T1000 (cell line): ENCODE measurements at places on chromosomes 5 and 9.

DNA sequence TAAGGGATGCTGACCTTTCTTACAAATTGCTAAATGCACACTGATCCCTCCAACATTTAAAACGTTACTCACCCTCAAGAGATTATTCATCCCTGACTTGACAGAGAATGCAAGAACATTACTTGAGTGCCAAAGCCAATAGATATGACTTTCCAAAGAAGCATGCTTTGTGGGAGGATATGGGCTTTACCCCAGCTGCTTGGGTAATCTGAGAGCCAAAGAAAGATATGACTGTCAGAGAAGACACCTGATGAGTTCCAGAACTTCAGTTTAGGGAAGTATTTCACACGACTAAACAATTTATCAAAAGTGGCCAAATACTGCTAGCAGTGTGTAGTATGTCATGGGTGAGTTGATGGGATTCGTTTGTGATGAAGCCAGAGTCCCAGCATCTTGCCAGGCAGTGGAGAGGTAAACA, 7.4 kb upstream of the SPDL1 start:
- no peak for DNase-seq

- DNase-seq: no peak
Measured at GRCh38 chr9:79432485-79432884, 139.3 kb upstream of the TLE4 start.

DNA sequence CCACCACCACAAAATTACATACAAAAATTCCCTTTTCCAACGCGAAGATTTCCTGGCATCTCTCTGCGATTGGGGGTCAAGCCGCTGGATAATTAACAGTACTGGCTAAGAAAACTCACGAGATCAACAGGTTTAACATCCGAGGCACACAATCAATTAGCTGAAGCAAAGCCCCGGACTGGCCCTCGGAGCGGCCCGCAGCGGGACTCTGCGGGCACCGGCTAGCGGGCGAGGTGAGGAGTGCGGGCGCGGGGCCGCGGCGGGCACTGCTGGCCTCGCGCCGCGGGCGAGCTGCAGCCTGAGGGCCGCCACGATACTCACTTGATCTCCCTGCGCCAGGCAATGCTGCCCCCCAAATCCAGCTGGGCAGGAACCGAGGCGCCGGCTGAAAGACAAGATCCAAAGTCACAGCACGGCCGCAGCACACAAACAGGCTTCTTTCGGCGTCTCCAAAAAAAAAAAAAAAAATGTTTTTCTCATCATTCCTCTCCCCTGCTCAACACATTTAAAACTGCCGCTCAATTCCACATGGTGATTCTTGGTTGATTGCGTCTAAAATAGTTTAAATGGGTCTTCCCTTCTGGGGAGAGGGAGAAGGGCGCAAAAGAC, 210.2 kb downstream of the MEF2C start:
- no peak for DNase-seq

DNA sequence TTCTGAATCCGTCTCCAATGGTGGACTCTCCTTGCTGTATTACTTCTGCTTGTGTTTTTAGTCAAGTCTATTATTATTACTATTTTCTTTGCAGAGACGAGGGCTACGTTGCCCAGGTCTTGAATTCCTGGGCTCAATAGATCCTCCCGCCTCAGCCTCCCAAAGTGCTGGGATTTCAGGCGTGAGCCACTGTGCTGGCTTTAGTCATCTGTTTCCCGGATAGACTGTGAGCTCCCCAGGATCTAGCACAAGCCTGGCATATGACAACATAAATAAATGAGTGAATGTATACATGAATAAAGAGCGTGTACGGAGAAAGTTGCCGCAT, 439 bp upstream of the DDX46 start:
- no peak for DNase-seq

- no peak for DNase-seq
Measured at GRCh38 chr9:37927132-37927531, 23.2 kb upstream of the SLC25A51 start.

DNA sequence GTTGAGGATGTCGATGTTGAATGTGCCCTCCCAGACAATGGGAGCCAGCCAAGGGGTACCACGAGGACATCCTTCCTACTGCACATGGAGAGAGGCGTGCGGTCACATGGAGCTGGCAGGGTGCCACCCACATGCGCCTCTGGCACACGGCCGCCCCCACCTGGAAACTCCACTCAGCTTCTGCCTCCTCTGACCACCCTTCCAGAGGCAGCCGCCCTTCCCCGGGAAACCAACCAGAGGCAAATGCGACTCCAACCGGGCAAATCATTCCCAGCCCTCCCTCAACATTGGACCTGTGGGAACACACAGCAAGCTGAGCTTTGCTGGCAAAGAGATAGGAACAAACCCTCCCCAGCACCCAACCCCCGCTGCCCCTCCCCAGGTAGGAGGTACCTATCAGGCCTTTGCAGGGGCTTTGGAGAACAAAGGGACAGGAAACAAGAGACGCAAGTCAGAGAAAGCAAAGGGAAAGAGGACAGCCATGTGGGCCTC, 17.5 kb downstream of the ABO start:
- DNase-seq: no peak

GRCh38 chr5:15932066-15932465, 247.5 kb downstream of the MARCHF11 start:
- no peak for DNase-seq

GRCh38 chr9:70590315-70590677, 175.8 kb upstream of the KLF9 start:
- DNase-seq: no peak

GRCh38 chr9:13865869-13866268, 448.1 kb downstream of the NFIB start:
- no peak for DNase-seq

DNA sequence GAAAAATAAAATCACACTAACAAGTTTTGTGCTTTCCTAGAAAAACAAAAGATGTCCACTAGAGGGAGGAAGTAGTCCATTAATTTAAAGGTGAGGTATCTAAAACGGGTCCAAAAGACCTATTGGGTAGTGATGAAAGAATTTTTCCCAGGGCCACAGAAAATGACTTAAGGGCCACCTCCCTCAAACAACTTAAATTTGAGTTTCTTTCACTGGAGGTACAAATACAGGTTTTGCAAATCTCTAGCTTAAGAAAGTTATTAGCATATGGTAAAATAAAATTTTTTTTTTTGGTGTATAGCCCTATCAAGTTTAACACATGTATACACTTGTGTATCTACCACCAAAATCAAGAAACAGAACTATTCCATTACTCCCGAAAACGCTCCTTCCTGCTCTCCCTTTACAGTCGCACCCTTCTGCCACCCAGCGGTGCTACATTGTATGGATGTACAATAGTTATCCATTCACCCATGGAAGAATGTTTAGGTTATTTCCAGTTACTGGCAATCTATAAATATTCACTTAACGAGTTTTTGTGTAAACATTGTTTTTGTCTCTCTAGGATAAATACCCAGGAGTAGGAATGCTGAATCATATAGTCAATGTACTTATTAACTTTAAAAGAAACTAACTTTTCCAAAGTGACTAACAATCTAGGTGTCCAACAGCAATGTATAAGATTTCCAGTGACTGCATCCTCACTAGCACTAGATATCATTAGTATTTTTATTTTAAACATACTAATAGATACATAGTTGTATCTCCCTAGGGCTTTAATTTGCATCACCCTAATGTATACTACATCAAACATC, 21.9 kb downstream of the DEPDC1B start:
- no peak for DNase-seq

DNA sequence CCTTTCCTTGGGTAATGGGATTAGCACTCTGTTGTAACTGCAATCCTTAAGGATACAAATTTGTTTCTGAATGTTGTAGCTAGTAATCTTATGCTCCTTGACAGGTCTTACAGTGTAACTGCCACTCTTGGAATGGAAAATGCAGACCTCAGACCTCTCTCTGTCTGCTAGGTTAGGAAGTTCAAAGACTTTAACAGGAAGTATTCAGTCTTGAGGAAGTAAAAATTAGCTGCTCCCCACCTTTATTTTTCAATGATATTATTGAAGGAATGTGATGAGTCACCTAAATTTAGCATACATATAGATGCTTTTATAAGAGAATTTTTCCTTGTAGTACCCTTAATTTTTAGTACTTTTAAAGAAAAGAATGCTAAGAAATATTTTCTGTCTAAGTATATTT, 71.5 kb downstream of the PAM start:
- no peak for DNase-seq

DNA sequence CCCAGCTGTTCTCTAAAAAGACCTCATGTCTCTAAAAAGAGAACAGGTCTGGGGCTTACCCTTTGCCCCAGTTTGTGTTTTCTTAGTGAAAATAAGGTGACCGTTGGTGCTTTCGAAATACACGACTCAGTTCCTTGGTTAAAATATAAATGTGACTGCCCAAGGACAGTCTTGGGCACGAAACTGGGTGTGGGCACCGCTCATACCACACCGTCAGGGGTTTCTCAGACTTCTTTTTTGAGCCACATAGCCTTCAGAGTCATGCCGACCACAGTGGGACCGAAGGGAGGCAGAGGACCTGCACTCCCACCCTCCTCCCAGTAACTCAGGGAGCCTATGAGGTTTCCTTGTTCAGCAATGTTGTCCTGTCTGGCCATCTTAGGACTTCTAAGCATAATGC, 6.5 kb downstream of the SNX18 start:
- DNase-seq: no peak

DNA sequence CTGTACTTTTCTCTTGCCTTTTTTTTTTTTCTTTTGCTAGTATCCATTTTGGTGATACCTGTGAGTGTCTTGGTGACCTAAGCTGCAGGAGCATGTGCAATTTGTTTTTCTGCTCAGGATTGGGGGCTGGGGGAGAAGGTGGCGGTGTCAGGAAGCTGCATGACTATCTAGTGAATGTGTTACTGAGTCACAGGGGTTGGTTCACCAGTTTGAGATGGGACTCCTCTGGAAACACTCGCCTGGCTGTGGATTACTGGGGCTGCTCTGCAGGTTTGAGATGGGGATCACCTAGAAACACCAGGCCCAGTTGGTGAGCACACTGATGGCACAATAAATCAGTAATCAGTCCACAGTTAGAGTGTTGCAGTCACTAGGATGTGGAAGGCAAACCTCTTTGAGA, 447.9 kb downstream of the SPATA31D1 start:
- no peak for DNase-seq

DNA sequence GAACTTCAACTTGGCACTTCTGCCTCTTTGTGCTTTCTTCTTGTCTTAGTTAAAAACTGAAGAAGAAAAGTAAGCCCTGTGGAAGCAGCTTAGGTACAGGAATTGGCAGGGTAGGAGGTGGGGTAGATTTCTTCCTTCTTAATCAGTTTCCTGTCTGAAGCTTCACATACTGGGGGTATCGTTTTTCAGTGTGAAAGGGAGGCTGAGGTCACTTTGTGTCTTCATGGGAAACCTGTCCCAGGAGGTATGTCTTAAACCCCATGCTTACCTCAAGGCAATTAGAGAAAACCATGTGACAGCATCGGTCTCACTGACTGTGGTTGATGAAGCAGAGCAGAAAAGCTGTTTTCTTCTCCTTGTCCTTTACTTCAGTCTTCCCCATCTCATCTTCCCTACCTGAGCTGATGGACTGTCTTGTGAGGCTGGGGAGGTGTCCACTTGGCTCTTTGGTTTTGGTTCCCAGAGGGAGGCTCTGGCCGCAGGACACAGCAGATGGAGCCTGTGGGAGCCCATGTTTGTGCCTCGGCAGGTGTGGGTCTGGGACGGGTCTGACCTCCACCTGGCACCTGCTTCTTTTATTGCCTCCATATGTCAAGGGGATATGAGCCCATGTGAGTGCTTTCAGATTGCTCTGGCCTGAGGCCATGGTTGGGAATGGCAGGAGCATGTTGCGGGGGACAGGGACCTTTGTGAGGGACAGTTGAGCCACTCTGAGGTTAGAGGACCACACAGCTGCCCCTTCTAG, 47.0 kb downstream of the SH3GL2 start:
- DNase-seq: no peak

DNA sequence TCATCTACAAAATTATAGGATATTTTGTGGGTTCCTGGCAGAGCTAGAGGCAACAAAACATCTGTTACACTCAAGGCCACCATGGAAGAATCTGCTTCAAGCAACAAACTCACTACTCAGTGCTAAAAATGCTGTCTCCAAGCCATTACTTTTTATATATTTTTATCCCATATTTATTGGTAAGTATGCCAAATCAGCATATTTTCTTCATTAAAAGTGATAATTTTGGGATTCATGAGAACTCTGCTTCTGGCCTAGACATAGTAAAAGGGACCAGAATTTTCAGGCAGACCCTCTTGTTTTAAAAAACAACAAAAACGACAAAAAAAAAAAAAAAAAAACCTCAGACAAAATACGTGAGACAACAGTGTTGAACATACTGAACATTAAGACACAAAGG, 236.0 kb downstream of the EDIL3 start:
- DNase-seq: no peak

- no peak for DNase-seq
Measured at GRCh38 chr5:110580625-110581024, 145.8 kb downstream of the TMEM232 start.

- no peak for DNase-seq
Measured at GRCh38 chr9:73558471-73558870, 406.8 kb downstream of the ANXA1 start.

DNA sequence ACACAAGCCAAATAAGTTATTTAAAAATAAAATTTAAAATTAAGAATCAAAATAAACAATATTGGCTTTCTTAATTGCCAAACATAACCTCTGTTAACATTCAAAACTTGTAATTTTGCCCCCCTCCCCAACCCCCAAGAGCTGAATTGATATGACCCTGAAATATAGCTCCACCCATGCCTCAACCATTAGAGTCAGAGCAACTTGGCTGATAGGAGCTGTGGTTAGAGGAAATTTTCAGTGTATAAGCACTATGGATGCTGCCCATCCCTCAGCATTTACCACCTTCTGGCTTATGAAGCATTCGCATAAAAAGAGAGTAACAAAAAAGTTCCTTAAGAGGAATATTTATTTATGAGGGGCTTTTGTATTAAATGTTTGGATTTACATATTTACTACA, 6.1 kb downstream of the POC5 start:
- no peak for DNase-seq

DNA sequence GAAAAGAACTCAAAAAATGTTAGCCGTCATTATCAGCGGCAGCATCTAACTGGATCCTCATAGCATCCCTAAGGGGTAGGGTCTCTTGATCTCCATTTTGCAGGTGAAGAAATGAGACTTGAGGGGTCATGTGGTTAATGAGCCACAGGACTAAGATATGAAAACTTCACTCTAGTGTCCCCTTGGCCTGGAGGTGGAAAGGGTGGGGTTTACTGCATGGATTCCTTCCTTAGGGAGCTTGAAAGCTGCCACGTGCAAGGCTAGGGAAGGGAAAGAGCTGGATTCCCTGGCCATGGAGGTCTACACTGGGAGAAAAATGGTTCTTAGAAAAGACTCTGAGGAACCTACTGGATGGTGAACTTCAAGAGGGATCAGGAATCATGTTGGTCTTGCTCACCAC, 107.9 kb downstream of the SPRY4 start:
- DNase-seq: no peak

DNA sequence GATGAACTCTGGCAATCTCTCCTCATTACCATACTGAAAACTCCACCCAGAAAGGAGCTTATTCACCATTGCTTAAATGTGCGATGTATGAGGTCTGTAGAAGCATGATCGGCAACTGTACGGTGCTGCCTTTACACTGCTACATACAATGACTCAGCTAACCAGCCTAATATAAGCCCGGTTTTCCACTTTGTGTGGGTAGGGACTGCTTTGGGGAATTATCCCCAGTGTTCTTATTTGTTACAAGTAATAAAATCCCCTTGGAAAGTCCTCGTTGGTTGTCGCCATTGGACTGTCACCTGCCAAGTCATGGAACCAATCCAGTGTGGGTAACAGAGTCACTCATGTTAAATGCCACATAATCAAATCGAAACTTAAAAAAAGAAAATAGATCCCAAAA, 23.5 kb upstream of the TENT2 start:
- DNase-seq: no peak
